NCI-H1417 (cell line): ENCODE measurements at places on chromosomes 4 and X.

- DNase-seq = no peak
Measured at GRCh38 chr4:38235354-38235753, 275.2 kb downstream of the PTTG2 start.

GRCh38 chr4:141630854-141631253 lies 5.5 kb upstream of the IL15 start:
- DNase-seq = no peak

DNA sequence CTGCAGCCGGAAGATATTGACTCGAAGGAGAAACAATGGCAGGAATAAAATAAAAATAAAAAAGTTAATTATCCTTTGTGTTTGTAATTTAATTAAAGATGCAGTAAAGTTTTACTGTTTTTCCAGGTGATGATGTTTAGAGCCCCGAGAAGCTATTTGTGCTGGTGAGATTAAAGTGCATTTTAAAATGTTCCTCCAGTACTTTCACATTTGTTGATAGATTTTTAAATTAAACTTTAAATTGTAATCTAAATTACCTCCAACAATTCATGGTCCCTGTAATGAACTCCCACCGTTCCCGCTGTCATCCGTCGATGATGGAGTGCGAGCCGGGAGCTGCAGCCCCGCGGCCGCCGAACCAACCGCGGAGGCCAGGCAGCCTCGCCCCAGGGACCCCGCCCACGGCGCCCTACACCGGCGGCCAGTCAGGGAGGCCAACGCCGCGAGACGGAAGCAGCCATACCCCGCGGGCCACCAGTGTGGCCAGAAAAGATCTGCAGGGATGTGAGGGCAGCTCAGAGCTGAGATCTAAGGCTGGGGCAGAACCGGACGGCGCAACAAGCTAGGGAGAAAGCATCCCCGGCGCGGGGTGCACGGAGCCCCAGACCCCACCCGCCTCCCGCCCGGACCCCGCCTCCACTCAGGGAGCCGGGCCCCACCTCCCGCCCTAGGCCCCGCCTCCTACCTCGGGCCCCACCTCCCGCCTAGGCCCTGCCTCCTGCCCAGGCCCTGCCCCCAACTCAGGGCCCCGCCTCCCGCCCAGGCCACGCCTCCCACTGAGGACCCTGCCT lies 104.0 kb downstream of the FAM53A start:
- peak; percentile 7 for DNase-seq

DNA sequence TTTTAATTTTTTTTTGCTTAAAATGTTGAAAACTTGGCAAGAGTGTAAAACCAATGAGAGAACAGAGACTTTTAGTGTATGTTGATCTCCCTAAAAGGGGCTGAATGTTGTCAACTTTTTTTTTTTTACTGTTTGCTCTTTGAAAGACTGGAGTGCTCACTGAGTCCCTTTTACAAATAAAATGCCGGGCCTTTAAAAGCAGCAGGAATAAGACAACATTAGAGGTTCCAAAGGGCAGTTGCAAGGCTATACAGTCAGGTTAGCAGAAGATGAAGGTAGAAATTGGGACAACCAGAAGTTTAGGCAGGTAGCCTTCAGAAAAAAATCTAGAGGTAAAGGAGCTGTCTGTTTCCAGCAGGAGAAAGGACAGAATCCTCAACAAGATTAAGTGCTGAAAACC lies 132.5 kb upstream of the HTR2C start:
- no peak for DNase-seq

- no peak for DNase-seq
Measured at GRCh38 chrX:145826466-145826865, 8.8 kb downstream of the SLITRK2 start.

DNA sequence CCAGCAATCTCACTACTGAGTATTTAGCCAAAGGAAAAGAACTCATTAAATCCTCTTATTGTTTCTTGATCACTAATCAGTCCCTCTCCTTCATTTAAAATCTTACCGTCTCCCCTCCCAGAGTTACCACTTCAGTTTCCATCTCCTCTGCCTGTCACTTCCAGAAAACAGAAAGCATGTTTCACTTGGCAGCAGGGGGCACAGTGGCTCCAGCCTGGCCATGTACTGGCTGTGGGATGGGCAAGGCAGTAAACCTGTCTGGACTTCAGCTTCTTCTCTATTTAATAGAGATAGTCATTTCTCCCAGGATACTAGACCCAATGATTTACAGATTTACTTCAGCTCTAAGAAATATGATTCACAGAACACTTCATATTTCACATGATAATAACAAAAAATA lies 63.2 kb downstream of the CD40LG start:
- DNase-seq = peak; percentile 45

- no peak for DNase-seq
Measured at GRCh38 chrX:28595346-28595745, 8.1 kb downstream of the IL1RAPL1 start.

GRCh38 chr4:88041626-88042025 lies 34.2 kb downstream of the PKD2 start:
- no peak for DNase-seq

DNA sequence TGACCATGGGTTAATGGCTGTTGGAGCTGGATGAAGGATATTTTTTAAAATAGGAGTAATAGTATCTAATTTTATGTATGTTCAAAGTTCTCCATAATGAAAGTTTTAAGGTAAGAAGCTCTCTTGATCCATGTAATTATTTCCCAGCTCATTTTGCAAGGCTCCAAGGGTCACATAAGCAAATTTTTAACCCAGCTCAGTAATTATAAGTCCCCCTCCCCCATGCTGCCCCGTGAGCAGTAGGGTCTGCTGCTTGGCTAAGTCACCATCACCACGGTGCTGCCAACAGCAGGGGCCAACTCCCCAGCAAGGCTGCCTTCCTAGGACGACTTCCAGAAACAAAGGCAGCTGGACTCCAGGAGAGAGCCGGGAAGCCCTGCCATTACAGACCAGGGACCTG lies 340.0 kb downstream of the FBXW7 start:
- no peak for DNase-seq

GRCh38 chrX:49155243-49155899 lies 7.2 kb upstream of the MAGIX start:
- DNase-seq = peak; percentile 31

GRCh38 chr4:38865445-38865844 lies 2.2 kb upstream of the FAM114A1 start:
- DNase-seq = no peak

DNA sequence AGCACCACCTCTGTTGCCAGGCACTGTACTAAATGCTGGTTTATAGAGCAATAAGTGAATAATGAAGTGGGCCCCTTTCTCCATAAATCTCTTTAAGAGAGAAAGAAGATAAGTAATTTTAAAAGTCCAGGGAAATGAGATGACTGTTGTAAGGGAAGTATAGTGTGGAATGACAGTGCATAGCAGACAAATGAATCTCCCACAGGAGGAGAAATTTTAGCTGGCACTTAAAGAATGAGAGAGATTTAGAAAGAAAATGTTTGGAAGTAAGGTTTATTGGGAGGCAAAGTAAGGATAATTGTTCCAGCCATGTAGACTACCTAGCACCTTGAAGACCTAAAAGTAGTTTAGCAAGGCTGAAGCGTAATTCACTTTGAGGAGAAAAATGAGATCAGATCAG lies 1081.1 kb upstream of the PABPC4L start:
- DNase-seq = no peak

- DNase-seq = no peak
Measured at GRCh38 chr4:185201977-185202962, 1.5 kb downstream of the CFAP97 start.

DNA sequence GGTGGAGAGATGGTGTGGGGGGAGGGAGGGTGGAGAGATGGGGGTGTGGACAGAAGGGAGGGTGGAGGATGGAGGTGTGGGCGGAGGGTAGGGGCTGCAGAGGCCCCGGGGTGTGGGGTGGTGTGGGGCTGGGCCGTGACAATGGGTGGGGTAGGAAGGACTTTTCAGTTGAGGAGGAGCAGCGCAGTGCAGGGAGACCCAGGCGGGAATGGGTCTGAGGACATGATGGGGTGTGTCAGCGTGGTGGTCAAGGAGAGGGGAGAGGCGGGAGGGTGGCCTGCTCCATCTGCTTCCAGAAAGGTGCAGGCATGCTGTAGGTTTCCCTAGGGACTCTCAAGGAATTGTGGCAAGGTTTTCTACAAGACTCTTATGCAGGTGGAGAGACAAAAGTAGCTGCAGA lies 48.9 kb downstream of the RGS12 start:
- DNase-seq = no peak

DNA sequence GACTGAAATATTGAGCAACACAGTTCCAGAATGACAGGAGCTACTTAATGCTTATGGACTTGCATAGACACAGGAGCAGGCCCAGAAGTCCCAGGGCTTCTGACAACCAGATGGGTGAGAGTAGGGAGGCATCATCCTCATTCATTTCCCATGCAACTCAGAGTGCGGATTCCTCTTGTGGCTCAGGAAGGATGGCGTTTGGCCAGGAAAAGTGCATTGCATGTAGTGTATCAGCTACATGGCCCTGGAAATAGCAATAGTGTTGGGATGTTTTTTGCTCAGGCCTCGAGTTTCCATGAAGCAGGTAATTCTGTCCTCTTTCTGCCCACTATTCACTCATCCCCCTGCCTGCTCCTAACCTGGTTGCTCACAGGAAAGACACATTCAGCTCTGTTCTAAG lies 136.6 kb downstream of the PDGFRA start:
- no peak for DNase-seq

DNA sequence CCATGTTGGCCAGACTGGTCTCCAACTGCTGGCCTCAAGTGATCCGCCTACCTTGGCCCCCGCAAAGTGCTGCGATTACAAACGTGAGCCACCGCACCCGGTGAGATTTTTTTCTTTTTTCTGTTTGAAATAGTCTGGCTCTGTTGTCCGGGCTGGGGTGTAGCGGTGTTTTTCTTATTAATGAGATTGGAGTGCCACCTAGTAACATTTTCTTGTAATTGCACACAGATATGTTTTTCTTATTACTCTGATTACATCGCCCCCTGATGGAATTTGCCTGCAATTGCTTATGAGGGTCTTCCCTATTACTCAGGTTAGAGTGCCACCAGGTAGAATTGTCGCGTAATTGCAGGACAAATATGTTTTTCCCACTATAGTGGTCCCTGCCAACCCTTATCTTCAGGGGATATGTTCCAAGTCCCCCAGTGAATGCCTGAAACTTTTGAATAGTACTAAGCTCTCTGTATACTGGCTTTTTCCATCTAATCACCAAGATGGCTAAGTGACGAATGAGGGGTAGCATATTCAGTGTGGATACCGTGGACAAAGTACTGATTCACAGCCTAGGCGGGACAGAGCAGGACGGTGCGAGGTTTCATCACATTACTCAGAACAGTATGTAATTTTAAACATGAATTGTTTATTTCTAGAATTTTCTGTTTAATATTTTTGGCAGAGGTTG lies 8.6 kb upstream of the PDHA1 start:
- no peak for DNase-seq

DNA sequence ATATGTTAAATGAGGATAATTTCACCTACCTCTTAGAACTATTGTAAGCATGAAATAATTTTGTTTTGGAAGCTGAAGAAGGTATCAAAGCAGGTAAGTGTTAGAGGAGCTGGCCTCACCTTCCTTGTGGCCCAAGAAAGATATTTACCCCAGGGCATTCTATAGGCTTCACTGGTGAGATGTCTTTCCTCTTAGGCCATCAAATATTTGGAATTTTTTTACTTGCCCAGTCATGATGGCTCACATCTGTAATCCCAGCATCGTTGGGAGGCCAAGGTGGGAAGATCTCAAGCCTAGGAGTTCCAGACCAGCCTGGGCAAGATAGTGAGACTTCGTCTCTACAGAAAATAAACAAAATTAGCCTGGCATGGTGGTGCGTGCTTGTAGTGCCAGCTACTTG lies 6.1 kb upstream of the SMS start:
- DNase-seq = no peak
